ENCODE measurements at places on chromosomes 5 and 9.

DNA sequence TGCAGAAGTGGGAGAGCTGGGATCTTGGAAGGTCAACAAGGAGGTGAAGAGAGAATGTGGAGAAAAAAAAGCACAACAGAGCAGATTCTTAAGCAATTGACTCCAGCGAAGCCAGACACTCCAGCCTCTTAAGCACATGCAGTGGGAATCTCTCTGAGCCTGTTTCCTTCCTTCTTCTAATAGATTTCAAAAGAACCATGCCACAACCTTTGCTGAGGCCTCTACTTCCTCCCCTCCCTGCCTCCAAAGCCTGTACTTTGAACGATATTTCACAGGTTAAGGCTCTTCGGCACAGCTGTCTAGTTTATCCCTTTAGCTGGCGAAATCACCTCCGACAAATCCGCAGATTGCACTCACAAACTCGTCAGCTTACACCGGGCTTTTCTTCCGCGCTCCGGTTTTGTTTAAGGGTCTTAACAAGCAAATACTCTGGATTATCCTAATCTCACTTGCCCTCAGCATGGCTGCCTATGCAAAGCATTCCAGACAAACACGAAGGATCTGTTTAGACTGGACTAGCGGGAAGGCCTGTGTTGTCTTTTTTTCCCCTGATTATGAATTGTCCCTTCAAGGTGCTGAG is 211.6 kb upstream of the PANK3 start:
- DNase-seq: no peak

DNA sequence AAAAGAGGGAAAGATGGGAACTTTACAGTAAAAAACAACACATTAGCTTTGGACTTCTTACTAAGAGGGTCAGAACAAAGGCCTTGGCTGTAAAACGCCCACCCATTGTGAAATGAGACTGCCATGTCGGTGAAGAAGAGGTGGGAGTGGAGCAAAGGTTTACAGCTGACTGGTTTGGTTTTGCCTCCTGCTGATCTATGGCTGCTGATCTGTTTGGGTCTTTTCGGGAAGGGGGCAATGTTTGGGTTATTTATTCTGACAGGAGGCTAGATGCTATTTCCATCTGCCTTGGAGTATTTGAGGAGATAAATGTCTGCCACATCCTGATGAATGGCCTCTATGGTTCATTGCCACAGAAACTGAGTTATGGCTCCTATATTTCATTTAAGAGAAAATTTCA is 408.7 kb downstream of the TLE4 start:
- DNase-seq: no peak

- no peak for DNase-seq
Measured at GRCh38 chr5:478369-478981, 35.5 kb downstream of the EXOC3 start.

DNA sequence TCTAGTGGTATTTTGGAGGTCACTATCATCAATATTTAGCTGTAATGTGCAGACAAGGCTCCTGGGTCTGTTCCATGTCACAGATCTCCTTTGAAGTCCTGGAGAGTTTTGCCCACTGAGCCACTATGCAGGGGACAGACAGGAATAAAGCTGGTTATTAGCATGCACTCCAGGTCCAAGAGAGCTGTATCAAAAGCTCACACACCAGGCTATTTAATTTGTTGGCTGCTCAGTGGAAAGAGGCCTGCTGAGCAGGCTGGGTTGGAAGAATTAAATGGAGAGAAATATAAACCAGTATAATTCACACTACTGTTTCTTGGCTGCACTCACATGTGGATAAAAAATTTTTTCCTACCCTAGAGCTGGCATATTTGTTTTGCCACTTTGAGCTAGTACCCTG is 113.8 kb upstream of the TAF11L2 start:
- DNase-seq: no peak

GRCh38 chr9:132169672-132170392 is 8.0 kb downstream of the NTNG2 start:
- DNase-seq: peak; percentile 75

GRCh38 chr9:86892576-86892975 is 54.7 kb downstream of the GAS1 start:
- no peak for DNase-seq

- DNase-seq: no peak
Measured at GRCh38 chr9:105138306-105138801, 106.1 kb upstream of the SLC44A1 start.

DNA sequence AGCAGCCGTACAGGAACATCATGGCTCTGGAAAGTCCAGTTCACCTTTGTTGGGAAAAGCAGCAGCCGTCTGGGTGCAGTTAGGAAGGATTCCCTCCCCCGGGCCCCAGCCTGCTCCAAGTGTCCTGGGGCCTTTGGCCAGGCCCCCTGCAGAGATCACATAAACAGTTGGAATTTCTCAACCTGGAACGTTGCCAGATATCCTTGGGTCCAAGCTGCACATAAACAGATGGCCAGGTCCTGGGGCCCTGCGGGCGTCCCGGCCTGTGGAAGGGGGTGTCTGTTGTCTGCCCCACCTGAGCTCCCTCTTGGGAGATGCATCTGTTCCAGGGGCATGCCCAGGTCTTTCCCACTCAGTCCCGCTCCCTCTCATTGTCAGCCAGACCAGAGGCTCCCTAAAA is 92.7 kb downstream of the COL5A1 start:
- DNase-seq: no peak
